Stimulated activated CD8-positive, alpha-beta memory T cell treated with anti-CD3 and anti-CD28 coated beads, Interleukin-4, amount 100 ng/mL, for 1 hour (primary cell): ENCODE measurements at places on chromosomes 4 and X.

DNA sequence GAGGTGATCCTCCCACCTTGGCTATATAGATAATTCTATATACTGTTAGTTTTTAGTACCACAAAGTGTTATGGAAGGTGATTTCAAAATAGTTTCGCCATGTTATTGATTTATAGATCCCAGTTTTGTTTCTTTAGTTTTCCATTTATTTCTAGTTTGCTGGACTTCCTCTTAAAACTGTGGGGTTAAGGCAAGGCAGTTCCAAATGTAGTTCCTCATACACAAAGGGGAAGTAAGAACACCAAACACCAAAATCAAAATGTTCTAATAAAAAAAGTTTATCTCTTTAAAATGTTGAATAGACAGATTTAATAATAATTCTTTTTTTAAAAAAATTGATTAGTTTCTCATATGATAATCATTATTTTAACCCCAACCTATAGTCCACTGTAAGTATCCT is 6.8 kb upstream of the CISD2 start:
- DNase-seq: no peak

- DNase-seq: no peak
Measured at GRCh38 chr4:121738780-121739535, 26.0 kb downstream of the SMIM43 start.

GRCh38 chrX:150269605-150270254 is 93.4 kb upstream of the MAMLD1 start:
- no peak for DNase-seq

- DNase-seq: no peak
Measured at GRCh38 chr4:8167815-8168214, 9.2 kb upstream of the ABLIM2 start.

GRCh38 chr4:68906780-68907137 is 44.8 kb downstream of the UGT2A3 start:
- no peak for DNase-seq
